Effector memory CD8-positive, alpha-beta T cell (primary cell): ENCODE measurements at places on chromosomes 5 and 9.

- DNase-seq: no peak
Measured at GRCh38 chr9:113790093-113790492, 86.0 kb upstream of the ZNF618 start.

GRCh38 chr5:135396459-135397055, 2.5 kb downstream of the MACROH2A1 start:
- DNase-seq: no peak

GRCh38 chr5:79488775-79489174, 25.2 kb downstream of the HOMER1 start:
- DNase-seq: no peak

DNA sequence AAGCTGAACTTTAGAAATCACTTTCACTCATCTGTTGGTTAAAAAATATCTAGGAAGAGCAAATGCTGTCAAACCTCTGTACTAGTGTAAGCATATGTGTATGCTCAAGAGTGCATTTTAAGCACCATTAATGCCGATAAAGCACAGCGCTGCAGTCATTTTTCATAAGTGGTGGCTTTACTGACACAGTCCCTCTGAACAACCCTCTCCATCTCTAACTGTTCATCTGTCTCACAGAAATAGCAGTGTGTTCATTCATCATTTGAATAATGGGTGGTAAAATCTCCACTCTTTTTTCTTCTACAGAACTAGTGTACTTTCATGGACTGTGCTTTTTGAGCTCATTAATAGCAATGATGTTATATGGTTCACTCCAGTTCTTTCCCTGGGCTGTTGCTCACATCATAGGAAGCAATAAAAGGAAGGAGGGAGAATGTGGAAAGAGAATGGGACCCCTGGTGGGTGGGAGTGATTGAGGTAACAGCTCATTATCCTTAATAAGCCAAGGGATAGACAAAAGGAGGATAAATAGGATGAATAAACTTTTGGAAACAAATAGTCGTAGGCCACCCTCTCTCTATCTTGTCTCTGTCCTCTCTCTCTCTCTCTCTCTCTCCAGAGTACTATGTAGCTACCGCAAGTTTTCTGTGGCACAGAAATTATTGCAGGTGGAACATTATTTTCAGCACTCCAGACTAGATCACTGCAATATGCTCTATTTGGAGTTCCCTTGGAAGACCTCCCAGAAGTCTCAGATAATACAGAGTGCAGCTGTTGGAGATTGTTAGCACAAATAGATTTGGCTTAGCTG, 117.9 kb upstream of the PRDM9 start:
- DNase-seq: no peak

DNA sequence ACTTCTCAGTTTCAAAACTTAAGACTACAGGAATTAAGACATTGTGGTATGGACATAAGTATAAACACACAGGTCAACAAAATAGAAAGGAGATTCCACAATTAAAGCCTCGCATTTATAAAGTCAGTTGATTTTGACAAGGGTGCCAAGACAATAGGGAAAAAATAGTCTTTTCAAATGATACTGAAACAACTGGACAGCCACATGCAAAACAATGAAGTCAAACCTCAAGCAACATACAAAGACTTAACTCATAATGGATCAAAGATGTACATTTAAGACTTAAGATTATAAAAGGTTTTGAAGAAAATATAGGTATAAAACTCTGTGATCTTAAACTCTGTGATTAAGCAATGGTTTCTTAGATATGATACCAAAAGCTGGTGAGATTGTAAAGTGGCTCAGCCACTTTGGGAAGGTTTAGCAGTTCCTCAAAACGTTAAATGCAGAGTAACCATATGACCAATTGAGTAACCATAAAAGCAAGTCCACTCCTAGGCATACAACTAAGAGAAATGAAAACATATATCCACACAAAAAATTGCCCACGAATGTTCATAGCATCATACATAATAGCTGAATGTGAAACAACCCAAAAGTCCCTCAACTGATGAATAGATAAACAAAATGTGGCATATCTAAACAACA, 22.0 kb downstream of the HINT1 start:
- no peak for DNase-seq

DNA sequence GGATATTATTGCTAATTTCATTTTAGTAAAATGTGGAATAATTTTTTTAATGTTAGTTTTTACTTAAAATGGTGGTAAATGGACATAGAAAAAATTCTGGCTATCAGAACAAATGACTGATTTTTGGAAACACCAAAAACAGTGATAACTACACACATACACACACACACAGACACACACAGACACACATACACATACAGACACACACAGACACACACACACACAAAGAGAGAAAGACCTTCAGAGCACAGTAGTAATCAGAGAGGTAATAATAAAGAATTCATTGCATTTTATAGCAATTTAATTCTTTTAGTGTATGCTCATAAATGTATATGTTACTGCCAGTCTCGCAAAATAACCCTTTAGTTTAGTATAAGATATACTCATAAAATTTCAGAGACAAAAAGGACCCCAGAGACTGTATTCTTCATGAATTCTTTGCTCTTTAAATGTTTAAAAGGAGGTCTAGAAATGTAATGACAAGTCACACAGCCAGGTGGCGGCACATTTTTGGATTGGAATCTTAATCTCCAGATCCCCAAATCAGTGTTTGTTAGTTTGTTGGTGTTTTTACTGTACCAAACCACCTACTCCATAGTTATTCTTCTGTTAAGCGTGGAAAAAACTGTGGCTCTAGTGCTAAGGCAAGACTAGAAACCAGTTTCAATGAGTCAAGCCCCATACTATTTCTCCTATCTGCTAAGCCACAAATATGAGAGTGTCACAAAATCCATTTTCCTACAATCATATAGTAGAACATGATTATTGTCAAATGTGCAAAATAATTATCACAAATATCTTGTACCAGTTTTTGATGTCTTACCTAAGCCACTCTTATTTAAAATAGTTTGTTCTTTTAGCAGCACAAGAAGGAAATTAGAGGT, 109.9 kb downstream of the EDIL3 start:
- no peak for DNase-seq

DNA sequence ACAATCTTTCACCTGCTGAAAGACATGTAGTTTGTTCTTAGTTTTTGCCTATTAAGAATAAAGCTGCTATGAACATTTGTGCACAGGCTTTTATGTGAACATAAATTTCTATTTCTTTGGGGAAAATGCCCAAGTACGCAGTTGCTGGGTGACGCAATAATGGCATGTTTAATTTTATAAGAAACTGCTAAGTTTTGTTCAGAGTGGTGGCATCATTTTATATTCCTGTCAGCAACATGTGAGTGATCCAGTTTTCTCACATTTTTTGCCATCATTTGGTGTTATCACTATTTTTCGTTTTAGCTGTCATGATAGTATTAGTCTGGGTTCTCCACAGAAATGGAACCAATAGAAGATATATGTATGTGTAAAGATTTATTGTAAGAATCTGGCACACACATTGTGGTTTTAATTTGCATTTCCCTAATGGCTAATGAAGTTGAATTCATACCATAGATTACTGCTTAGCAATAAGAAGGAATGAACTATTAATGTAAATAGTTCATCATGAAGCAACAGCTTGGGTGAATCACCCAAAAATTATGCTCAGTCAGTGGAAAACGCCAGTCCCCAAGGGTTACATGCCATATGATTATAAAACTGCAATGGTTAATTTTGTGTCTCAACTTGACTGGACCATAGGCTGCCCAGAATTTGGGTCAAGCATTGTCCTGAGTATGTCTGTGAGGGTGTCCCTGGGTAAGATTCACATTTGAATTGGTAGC, 358.6 kb downstream of the MSX2 start:
- no peak for DNase-seq

DNA sequence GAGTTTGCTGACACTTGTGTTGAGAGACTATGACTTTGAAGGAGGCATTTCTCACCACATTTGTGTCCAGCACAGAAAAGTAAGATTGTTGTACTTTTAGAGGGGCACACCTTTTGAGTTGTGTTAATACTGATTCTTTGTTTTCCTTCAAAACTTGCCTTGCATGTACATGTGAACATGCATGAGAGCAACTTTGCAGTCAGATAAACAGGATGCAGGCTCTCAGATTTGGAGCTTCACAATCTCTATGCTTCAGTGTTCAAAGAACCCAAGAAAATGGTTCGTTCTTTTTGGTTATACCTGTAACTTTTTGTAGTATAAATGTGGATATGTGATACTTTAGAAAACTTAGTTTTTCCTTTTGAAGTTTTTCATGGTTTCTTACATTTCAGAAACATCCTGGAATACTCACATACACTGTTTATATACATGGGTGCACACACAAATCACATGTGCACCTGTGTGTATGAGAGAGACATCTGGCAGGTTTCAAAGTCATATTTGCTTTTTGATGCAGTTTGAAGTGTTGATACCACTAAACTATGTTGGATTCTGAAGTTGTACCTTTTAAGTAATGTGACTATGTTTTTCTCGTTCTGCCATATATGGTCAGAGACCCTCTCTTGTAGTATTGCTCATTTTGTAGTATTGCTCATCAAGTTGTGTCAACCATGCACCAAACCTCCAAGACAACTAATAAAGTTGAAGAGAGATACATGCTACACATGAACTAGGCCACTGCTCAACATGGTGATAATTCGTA, 190.7 kb downstream of the CD180 start:
- DNase-seq: no peak

GRCh38 chr9:136922540-136922939, 22.0 kb downstream of the FBXW5 start:
- no peak for DNase-seq

DNA sequence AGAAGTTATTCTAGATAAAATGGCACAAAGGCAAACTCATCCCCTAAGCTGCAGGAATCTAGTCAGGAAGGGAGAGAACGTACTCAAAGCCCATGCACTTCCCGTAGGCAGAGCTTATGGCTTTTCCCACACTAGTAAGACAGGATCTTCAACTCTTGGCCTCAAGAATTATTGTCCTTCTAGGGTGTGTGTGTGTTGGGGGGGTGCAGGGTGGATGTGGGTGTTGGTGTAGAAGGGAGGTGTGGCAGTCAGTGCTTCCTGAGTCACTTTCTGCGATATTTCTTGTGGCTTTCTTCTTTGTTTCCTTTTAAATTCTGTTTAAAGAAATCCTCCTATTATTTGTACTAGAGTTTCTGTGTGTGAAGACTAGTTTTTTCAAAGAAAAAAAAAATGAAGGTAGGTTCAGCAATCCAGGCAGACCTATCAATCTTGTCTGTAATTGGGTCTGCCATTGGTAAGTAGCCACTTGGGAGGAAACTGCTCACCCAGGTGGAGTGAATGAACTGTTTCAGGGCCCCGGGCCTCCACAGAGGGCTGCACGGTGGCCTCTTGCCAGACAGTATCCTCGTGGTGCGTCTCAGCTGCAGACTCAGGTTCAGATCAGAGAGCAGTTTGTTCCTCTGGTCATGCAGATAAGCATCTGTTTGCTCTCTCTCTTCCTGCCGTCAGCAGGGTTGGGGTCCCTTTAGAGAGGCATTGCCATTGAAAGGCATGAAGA, 131.9 kb downstream of the NPR3 start:
- DNase-seq: no peak

DNA sequence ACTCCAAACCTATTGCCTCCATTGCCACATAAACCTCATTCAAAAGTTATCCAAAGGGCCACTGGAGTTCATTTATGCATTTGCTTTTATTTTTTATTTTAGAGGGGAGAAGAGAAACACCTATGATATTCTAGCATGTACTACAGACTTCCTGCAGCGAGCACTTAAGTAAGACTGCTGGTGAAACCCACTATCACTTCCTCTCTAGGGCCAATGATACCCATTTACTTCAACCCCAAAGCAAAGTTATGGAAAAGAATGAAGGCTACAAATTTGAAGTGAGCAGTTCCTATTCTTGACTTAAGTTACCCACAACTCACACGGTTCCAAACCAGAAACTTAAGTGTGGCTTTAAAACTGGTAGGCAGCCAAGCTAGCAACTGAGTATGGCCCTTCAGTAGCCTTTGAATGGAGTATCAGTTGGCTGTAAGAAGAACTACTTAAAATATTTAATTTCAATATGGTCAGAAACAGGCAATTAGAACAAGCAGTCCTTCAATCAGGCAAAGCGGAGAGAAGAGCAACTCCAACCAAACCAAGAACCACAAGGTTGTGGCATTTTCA, 94.1 kb downstream of the GPR21 start:
- no peak for DNase-seq

DNA sequence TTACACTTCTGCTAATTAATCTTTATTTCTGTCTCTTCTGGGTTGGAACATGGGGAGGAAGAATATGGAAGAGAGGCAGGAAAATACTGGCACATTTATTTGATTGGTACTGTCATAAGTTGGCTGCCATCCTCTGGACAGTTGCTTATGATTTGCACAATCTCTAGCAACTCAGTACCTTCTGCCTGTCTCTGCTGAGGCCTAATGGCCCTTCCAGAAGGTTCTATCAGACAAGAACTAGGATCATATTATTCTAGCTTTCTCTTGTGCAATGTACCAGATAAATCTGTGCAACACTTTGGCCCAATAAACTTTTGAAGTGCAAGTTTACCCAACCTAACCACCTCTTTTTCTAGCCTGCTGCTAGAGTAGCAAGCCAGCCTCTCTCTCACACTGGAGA, 335.0 kb downstream of the ARRDC3 start:
- no peak for DNase-seq

- no peak for DNase-seq
Measured at GRCh38 chr5:105931881-105932421, 1738.8 kb downstream of the EFNA5 start.

GRCh38 chr5:18395126-18396110, 761.2 kb downstream of the TAF11L14 start:
- no peak for DNase-seq

DNA sequence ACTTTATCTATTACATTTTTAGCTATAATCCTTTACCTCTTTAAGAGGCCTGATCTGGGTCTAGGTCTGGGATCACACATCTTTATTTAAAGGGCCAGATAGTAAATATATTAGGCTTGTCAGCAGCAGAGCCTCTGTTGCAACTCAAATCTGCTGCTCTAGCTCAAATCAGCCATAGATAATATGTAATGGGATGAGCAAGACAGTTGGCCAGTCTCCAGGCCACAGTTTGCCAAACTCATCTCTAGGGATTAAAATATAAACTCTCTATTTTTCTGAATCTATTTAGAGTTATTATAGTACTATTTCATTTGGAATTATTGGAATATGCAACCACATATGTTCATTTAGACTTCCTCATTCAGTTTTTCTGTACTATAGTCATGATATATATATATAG, 115.9 kb upstream of the MINAR2 start:
- no peak for DNase-seq

DNA sequence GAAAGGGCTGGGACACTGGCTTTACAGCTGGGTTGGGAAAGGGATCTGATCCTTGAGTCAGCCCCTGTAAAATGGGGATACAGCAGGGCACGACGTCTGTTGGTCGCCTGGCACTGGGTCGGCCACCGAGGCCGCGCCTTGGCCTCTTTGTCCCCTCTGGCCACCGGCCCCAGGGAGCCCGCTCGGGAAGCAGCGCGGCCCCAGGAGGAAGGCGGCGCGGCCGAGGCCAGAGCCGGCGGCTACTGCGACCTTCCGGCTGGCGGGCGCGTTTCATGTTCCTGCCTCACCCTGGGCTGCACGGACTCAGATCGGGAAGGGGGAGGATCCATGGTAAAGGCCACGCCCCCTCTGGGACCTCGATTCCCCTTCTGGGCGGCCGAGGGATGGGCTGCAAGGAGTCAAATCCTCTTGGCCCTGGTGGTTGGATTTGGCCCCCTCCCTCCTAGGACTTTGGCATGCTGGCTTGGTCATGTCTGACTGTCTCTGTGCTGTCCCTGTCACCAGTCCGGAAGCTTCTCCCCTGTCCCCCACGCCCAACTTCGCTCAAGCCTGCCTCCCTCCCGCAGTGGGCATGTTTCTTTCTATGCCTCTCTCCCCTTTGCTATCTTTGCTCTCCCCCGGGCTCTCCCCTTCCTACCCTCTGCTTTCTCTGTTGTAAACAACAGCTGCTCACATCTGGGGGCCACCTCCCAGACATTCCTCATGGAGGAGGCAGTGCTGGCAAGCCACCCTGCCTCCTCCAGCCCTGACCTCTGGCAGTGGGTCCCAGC, 25.8 kb downstream of the FPGS start:
- DNase-seq: no peak
